ENCODE measurements at places on chromosomes 16 and 17.

DNA sequence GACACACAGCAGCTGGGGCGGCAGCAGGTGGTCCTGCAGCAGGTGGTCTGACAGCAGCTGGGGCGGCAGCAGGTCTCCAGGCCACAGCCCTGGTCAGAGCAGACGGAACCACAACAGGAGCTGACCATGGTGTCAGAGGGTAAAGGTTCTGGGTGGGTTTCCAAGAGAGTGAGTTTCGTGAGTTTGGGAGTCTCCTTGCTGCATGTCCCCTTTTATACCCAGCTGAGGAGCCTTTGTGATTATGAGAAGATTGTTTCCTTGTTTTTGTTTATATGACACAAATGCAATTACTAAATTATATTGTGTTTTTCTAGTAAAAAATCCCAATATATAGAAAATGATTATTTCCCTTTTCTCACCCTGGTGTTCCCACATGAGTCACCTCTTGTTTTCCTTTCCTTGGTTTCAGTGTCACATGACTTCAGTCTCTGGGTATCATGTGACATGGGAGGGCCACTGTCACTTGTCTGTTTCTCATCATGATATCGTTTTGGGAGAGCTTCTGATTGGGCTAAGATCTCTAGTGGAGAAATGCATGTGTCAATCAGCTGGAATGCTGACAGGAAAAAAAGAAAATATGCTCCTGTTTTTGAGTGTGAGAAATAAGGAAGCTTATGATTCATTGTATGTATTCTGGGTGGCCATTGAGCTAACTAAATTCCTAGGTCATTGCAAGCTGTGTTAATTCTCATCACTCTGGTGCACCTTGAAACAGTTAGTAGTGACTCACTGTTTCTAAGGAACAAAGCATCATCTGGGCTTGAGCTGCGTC lies at the start of gene KRTAP4-6:
TSS of gene KRTAP4-6 (minus strand) at position 185 of the 772 bp plus-strand sequence. CDS start at position 128, 57 bp downstream.
- H3K27me3 ChIP-seq = peaks cover 34% of the 10 kb centered on the region
- no peaks in the 10 kb centered on the region for H3K36me3 ChIP-seq
- no peaks in the 10 kb centered on the region for H3K4me1 ChIP-seq
- DNase-seq = no peak

DNA sequence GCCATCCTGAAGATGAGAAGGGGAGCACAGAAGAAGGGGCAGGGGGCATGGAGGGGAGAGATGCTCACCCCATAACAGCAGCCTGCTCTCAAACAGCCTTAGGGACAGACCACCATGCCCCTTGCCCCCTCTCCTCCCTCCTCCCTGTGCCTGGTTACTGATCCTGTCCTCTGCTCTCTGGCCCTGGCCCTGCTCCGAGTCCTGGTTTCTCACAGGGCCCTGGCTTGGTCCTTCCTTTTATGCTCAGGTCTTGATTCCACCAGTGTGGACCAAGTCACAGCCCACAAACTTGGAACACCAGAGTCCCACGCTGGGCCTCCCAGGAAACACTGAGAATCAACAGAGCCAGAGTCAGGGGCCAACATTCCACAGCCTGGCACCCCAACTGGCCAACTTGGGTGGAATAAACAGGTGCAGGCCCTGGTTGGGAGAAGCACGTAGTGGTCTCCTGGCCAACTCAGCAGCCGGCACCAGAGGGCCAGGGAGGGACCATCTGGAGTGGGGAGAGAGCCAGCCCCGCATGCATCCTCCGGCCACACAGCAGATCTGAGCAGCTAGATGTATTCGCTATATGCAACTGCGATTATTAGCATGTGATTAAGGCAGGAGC lies 44.9 kb upstream of the CDC42EP4 start:
- H3K4me3 ChIP-seq = no peak overlapping the region
- no peaks in the 10 kb centered on the region for H3K36me3 ChIP-seq
- peaks cover 19% of the 10 kb centered on the region for H3K27me3 ChIP-seq
- no peaks in the 10 kb centered on the region for H3K4me1 ChIP-seq
- DNase-seq = no peak

GRCh38 chr17:76382803-76383545 lies 1.4 kb upstream of the SPHK1 start:
- peaks cover 4% of the 10 kb centered on the region for H3K36me3 ChIP-seq
- H3K27ac ChIP-seq = no peak overlapping the region
- H3K27me3 ChIP-seq = no peaks in the 10 kb centered on the region
- H3K4me1 ChIP-seq = peaks cover 3% of the 10 kb centered on the region
- H3K4me3 ChIP-seq = peak overlapping the region; percentile 91
- peak; percentile 36 for DNase-seq

DNA sequence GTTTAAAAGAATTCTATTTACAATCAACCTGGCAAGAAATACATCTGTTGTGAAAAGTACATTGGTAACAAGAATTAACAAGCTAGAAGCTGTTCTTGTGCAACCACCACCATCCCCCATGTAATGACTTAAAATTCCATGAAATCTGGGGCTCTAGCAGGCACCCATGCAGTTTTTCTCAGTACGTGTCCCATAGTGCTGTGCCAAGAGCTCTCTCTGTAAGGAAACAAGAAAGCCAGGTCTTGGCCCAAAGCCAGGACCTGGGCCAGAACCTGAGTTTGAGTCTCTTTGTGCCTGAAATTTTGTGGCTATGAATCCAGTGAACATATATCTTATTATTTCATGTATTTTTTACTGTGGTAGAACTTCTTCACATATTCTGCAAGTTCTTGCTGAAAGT lies 46.6 kb downstream of the NUP93 start:
- DNase-seq = no peak
- H3K4me3 ChIP-seq = no peak overlapping the region
- no peaks in the 10 kb centered on the region for H3K36me3 ChIP-seq
- peaks cover 45% of the 10 kb centered on the region for H3K4me1 ChIP-seq

DNA sequence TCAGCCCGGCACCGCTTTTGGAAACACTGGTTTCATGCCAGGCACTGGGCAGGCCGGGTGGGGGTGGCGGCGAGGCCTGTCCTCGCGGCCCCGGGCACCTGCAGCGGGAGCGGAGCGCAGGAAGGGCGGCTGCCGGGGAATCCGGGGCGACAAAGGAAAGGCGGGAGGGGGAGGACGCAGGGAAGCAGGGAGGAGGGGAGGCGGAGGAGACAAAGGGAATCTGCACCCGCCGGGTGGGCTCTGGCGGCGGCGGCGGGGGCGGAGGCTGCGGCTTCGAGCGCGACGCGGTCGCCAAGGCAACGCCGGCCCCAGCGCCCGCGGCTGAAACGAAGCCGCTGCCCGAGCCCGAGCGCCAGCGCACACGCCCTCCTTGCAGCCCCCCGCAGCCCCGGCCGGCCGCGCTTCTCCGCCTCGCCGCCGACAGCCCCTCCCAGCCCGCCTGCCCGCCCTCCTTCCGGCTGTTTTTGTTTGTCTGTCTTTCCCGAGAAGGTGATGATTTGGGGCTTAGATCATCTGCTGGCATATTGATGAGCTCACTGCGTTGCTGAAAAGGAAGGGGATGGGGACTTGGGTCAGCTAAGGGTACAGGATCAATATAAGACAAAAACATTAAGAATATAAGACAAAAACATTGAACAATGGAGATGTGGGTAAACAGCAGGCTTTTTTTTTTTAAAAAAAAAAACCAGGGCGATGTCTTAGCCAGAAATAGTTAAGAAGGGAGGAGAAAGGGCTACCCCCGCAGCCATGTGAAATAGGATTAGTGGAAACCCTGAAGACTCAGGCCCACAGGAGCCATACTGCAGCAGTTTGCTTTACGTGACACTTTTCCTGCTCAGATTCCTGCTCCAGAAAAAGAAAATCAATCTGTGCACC lies 32.7 kb downstream of the CDK5R1 start:
- H3K4me1 ChIP-seq = peaks cover 48% of the 10 kb centered on the region
- peak overlapping the region; percentile 84 for H3K4me3 ChIP-seq
- no peaks in the 10 kb centered on the region for H3K27me3 ChIP-seq
- DNase-seq = peak; percentile 42
- H3K27ac ChIP-seq = peak overlapping the region; percentile 97
